ENCODE measurements at places on chromosomes 1 and 21.

GRCh38 chr1:36542962-36543515 lies 60.3 kb upstream of the CSF3R start:
- no peaks in the 10 kb centered on the region for H3K27me3 ChIP-seq
- H3K4me1 ChIP-seq, result no peaks in the 10 kb centered on the region
- DNase-seq, result no peak
- no peaks in the 10 kb centered on the region for H3K36me3 ChIP-seq
- no peak overlapping the region for H3K27ac ChIP-seq

- peaks cover 5% of the 10 kb centered on the region for H3K4me1 ChIP-seq
- peak; percentile 71 for DNase-seq
- H3K27ac ChIP-seq, result no peak overlapping the region
- H3K36me3 ChIP-seq, result peaks cover 72% of the 10 kb centered on the region
These were observed 31.8 kb downstream of the MYOM3 start for GRCh38 chr1:24080131-24080530.

DNA sequence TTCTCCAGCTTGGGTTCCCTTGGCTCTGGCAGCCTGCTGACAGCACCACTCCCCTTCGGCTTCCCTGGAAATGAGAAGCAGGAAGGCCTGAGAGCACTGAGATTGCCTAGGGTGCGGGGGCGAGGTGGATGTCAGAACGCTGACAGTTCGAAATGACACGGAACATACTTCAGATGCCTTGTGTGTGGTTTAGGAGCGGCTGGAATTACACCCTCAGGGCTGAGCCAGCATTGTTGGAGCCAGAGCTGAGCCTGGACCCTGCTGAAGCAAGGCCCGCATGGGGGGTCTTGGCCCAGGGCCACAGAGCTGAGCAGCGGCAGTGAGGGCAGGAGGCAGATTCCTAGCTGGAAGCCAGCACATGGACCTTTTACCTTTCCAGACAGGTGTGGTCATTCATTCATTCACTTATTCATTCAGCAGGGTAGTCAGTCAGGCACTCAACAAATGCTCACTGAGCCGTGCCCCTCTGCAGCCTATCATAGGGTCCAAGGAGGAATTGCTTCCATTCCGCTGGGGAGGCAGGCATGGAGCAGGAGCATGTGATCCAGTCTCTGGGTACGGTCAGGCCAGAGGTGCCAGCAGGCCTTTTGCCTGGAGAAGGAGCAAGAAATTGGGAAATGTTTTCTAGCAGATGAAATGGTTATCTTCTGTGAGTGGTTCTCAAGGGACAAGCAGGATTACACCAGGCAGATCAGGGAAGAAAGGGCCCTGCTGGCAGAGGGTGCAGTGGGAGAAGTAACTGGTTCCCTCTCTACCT lies 6.6 kb upstream of the FOXE3 start:
- H3K4me3 ChIP-seq, result no peak overlapping the region
- DNase-seq, result peak; percentile 18
- no peak overlapping the region for H3K27ac ChIP-seq
- H3K36me3 ChIP-seq, result no peaks in the 10 kb centered on the region
- peaks cover 24% of the 10 kb centered on the region for H3K27me3 ChIP-seq
- H3K4me1 ChIP-seq, result no peaks in the 10 kb centered on the region

- no peak overlapping the region for H3K27ac ChIP-seq
- no peaks in the 10 kb centered on the region for H3K4me1 ChIP-seq
- DNase-seq, result no peak
- H3K4me3 ChIP-seq, result no peak overlapping the region
- peaks cover 69% of the 10 kb centered on the region for H3K27me3 ChIP-seq
These were observed 15.9 kb downstream of the SYT2 start for GRCh38 chr1:202694314-202694713.

DNA sequence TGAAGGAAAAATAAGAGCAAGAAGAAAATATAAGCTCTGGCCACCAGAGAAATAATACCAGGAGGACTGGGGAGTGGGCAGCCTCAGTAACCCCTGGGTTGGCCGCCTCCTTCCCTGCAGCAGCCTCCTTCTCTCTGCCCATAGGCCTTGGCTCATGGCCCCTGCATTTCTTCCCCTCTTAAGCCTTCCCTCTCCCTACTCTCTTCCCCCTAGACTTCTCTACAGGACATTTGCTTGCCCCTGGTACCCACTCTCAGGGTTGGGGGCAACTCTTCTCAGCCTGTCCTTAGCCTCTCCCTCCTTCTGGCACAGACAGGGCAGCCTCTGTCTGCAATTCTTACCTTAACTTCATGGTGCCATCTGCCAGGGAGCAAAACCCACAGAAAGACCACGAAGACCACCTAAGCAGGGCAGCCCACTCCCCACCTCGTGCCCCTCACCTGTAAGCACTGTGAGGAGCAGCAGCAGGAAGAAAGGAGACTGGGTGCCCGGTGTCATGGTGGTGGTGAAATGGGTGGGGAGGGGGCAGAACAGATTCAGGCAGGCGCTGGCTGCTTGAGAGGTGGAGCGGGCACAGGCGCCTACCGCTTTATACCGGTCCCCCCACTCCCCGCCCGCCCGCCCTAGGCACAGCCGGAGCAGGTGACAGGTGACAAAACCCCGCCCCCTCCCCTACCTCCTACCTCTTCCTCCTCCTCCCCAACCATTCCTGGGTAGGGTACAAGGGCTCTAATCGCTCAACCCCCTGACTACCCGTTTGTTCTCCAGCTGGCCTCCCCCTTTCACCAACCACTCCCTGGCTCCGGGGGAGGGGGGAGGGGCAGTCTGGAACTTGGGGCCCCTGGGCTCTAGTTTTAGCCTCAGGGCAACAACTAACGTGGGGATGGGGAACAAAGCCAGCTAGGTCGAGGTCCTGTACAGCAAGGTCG lies 15.1 kb downstream of the THBS3 start:
- H3K36me3 ChIP-seq, result no peaks in the 10 kb centered on the region
- H3K4me1 ChIP-seq, result peaks cover 34% of the 10 kb centered on the region
- peak overlapping the region; percentile 79 for H3K27ac ChIP-seq

- H3K36me3 ChIP-seq, result no peaks in the 10 kb centered on the region
- no peaks in the 10 kb centered on the region for H3K27me3 ChIP-seq
These were observed 65.1 kb upstream of the SERBP1 start for GRCh38 chr1:67495327-67495726.

DNA sequence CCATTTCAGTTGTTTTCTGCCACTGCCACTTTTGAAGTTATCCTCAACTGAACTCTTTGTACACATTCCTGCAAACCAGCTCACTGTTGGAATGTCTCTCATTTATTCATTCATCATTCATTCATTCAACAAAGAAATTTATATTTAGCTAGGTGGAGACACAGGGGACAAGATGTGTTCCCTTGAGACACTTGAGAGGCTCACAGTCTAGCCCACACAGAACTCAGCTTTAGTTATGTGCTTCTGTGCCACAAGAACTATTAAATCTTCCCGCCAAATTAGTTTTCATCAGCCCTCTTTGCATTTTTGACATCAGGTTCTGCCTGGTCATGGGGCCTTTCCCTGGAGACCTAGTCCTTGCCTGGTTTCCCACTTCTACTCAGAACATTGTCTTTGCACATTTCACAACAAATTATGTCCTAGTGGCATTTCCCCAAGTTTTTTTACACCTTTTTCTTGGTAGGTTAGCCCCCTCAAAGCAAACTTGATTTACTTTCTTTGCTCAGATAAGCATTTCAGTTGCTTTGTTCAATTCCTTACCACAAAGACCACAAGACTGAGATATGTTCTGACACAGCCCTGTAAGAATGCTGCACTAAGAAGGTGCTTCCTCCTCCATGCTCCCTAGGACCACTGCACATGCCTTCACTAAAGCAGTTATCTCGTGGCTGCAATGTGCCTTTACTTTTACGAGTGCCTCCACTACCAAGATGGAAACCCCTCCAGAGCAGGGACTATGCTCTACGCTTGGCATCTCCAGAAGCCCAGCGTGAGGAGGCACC lies 31.0 kb downstream of the ILDR2 start:
- no peaks in the 10 kb centered on the region for H3K4me1 ChIP-seq
- no peaks in the 10 kb centered on the region for H3K36me3 ChIP-seq
- no peak overlapping the region for H3K4me3 ChIP-seq
- H3K27ac ChIP-seq, result no peak overlapping the region

GRCh38 chr1:150973836-150974579 lies 627 bp downstream of the CERS2 start:
- no peaks in the 10 kb centered on the region for H3K27me3 ChIP-seq
- peaks cover 78% of the 10 kb centered on the region for H3K4me1 ChIP-seq
- H3K36me3 ChIP-seq, result peaks cover 4% of the 10 kb centered on the region
- peak; percentile 51 for DNase-seq

DNA sequence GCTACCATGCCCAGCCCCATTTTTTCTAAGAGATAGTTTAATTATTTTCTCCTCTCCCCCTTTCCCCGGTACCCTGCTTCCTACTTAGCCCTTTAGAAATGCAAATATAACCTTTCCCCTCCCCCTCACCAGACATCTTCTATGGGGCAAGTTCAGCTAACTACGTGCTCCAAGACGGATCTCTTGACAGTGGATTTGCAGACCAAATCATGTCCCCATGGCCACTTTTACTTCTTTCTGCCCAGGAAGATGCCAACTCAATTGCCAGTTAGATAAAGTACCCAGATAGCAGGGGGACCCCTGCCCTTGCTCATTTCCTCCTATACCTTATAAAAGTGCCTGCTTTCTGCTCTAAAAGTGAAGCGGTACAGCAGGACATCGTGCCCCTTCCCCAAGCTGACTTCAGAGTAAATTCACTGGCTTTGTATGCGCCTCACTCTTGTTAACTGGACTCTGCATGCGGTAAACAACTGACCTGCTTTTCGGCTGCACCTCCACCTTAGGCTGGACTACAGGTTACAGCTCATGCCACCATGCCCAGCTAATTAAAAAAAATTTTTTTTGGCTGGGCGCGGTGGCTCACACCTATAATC lies 7.4 kb downstream of the DNAJC11 start:
- no peak overlapping the region for H3K27ac ChIP-seq
- H3K36me3 ChIP-seq, result no peaks in the 10 kb centered on the region
- peaks cover 15% of the 10 kb centered on the region for H3K4me1 ChIP-seq

GRCh38 chr1:10007169-10007568 lies 10.1 kb downstream of the RBP7 start:
- H3K4me1 ChIP-seq, result peaks cover 18% of the 10 kb centered on the region
- no peak for DNase-seq
- no peaks in the 10 kb centered on the region for H3K27me3 ChIP-seq
- no peak overlapping the region for H3K4me3 ChIP-seq

- no peak overlapping the region for H3K27ac ChIP-seq
- no peaks in the 10 kb centered on the region for H3K36me3 ChIP-seq
- no peak for DNase-seq
- H3K4me1 ChIP-seq, result no peaks in the 10 kb centered on the region
- no peak overlapping the region for H3K4me3 ChIP-seq
These were observed 104.5 kb downstream of the AK5 start for GRCh38 chr1:77386276-77386675.

GRCh38 chr1:63327417-63328054 lies 5.2 kb downstream of the FOXD3 start:
- DNase-seq, result peak; percentile 50
- H3K27me3 ChIP-seq, result peaks cover 75% of the 10 kb centered on the region
- no peaks in the 10 kb centered on the region for H3K36me3 ChIP-seq
- peaks cover 3% of the 10 kb centered on the region for H3K4me1 ChIP-seq

- no peak for DNase-seq
- no peak overlapping the region for H3K4me3 ChIP-seq
- H3K27ac ChIP-seq, result peak overlapping the region; percentile 44
- no peaks in the 10 kb centered on the region for H3K36me3 ChIP-seq
These were observed 82.3 kb downstream of the CLIC4 start for GRCh38 chr1:24827379-24828135.

GRCh38 chr1:222346955-222347354 lies 200.9 kb downstream of the HHIPL2 start:
- H3K4me1 ChIP-seq, result no peaks in the 10 kb centered on the region
- H3K27me3 ChIP-seq, result no peaks in the 10 kb centered on the region
- DNase-seq, result no peak
- no peaks in the 10 kb centered on the region for H3K36me3 ChIP-seq

- H3K4me1 ChIP-seq, result peaks cover 20% of the 10 kb centered on the region
- no peak for DNase-seq
- H3K36me3 ChIP-seq, result no peaks in the 10 kb centered on the region
- no peaks in the 10 kb centered on the region for H3K27me3 ChIP-seq
- peak overlapping the region; percentile 47 for H3K4me3 ChIP-seq
These were observed 37.8 kb downstream of the SPEN start for GRCh38 chr1:15885269-15885668.

DNA sequence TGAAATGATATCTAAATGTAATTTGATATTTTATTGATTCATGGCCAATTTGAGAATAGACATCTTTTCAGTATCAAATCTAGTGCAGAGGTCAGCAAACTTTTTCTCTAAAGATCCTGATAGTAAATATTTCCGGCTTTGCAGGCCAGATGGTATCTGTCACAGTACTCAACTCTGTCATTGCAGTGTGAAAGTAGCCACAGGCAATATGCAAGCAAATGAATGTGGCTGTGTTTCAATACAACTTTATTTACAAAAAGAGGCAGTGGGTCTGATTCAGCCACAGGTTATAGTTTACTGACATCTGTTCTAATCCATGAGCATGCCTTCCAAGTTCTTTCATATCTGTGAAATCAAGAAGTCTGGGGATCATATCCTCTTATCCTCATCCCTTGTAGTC lies 221.2 kb downstream of the PRDM2 start:
- no peak overlapping the region for H3K4me3 ChIP-seq
- no peaks in the 10 kb centered on the region for H3K27me3 ChIP-seq
- H3K4me1 ChIP-seq, result no peaks in the 10 kb centered on the region
- no peaks in the 10 kb centered on the region for H3K36me3 ChIP-seq
- no peak for DNase-seq

- H3K4me3 ChIP-seq, result no peak overlapping the region
- H3K36me3 ChIP-seq, result no peaks in the 10 kb centered on the region
- H3K4me1 ChIP-seq, result peaks cover 3% of the 10 kb centered on the region
- peak; percentile 68 for DNase-seq
- no peaks in the 10 kb centered on the region for H3K27me3 ChIP-seq
These were observed 200.4 kb downstream of the NRIP1 start for GRCh38 chr21:14864211-14865021.

DNA sequence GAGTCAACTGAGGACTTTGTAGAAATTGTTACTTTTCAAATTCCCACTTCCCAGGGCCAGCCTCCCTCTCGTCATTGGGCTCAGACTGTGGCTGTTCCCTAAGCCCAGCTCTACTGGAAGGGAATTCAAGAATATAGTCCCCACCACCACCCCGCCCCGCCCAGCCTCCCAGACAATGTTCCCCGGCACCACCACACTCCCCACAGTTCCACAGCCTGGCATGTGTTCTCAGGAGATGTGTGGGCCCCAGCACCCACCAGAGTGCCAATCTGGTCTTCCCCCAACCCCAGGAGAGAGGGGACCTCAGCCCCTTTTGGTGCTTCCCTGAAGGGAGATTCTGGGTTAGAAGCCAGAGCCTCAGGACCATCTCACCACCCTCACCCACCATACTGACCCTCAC lies 120.1 kb downstream of the SYT2 start:
- peaks cover 64% of the 10 kb centered on the region for H3K4me1 ChIP-seq
- no peaks in the 10 kb centered on the region for H3K36me3 ChIP-seq
- no peaks in the 10 kb centered on the region for H3K27me3 ChIP-seq
- no peak for DNase-seq
- no peak overlapping the region for H3K4me3 ChIP-seq

GRCh38 chr1:206573319-206573718 lies 38.9 kb downstream of the EIF2D start:
- H3K4me3 ChIP-seq, result no peak overlapping the region
- no peaks in the 10 kb centered on the region for H3K27me3 ChIP-seq
- H3K4me1 ChIP-seq, result peaks cover 20% of the 10 kb centered on the region
- no peaks in the 10 kb centered on the region for H3K36me3 ChIP-seq
- no peak for DNase-seq

All from heart right ventricle (tissue), 16 donors.